ENCODE measurements at places on chromosomes 5 and 9.

GRCh38 chr9:116928884-116929283 lies 241.8 kb downstream of the TRIM32 start:
- no peak for DNase-seq

- DNase-seq = no peak
Observed at GRCh38 chr9:6632516-6633183, 12.9 kb downstream of the GLDC start.

- DNase-seq = no peak
Observed at GRCh38 chr9:27784847-27785713, 211.8 kb upstream of the C9orf72 start.

- no peak for DNase-seq
Observed at GRCh38 chr9:69293156-69293555, 31.9 kb upstream of the ENTREP1 start.

- DNase-seq = no peak
Observed at GRCh38 chr9:36895744-36896260, 138.3 kb downstream of the PAX5 start.

GRCh38 chr5:136886608-136887007 lies 521.3 kb upstream of the TRPC7 start:
- no peak for DNase-seq

GRCh38 chr5:160155017-160155750 lies 35.9 kb upstream of the PWWP2A start:
- DNase-seq = no peak

DNA sequence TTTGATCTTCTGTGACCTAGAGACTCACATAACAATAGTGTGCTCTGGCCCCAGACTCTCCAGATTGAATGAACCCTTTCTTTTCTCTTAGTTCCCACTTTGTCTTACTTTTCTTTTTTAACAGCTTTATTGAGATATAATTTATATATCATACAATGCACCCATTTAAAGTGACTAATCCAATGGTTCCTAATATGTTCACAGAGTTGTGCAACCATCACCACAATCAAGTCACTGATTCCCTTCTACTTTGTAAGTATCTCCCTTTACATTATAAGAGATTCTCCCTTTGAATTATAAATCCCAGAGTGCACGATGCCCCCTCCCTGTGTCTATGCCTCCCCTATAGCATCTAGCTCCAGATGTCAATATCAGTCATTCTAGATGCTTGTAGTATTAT lies 172.4 kb downstream of the HINT1 start:
- no peak for DNase-seq

- no peak for DNase-seq
Observed at GRCh38 chr5:171397190-171397589, 9.5 kb downstream of the NPM1 start.

- DNase-seq = no peak
Observed at GRCh38 chr5:43315263-43315662, 2.1 kb upstream of the HMGCS1 start.

GRCh38 chr5:167049043-167049663 lies 1242.3 kb upstream of the WWC1 start:
- DNase-seq = no peak

- no peak for DNase-seq
Observed at GRCh38 chr9:38687389-38687842, 32.5 kb downstream of the FAM240B start.

DNA sequence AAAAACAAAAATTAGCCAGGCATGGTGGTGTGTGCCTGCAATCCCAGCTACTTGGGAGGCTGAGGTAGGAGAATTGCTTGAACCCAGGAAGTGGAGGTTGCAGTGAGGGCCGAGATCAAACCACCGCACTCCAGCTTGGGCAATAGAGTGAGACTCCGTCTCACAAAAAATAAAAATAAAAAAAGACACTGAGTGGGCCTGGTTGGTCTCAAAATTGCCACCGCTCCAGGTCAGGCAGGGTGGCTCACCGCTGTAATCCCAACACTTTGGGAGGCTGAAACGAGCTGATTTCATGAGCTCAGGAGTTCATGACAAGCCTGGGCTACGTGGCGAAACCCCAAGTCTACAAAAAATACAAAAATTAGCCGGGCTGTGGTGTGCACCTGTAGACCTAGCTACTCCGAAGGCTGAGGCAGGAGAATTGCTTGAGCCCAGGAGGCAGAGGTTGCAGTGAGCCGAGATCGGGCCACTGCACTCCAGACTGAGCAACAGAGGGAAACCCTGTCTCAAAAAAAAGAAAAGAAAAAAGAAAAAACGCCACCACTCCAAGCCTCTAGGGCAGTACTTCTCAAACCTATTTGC lies 1.8 kb downstream of the STK10 start:
- DNase-seq = no peak

DNA sequence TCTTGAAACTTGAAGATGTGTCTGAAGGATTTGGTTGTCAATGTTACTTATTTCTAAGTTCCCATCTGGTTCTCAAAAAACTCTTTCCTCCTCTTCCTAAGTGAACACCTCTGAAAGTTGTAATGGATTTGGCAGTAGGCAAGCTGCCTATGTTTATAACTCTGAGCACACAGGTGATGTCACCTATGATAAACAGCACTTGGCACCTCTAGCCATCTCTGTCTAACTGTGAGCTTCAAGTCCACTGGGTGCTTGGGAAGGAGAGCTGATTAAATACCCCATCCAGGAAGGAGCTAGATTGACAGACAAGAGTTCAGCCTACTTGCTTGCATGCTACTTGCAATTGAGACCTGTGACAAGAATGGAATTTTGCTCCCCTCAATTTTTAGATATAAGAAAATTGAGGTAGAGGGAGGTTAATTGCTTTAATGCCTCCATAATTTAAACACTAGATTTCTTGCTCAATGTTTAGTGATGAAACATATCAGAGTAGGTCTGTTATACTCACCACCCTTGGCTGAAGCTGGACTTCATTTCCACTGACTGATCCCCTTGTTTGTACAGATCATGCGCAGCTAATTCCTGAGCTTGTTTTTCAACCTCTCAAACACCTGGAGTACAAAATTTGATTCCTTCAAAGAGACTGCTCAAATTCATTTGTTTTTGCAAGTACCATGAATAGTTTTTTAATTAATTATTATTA lies 49.9 kb downstream of the PDE4D start:
- DNase-seq = no peak

DNA sequence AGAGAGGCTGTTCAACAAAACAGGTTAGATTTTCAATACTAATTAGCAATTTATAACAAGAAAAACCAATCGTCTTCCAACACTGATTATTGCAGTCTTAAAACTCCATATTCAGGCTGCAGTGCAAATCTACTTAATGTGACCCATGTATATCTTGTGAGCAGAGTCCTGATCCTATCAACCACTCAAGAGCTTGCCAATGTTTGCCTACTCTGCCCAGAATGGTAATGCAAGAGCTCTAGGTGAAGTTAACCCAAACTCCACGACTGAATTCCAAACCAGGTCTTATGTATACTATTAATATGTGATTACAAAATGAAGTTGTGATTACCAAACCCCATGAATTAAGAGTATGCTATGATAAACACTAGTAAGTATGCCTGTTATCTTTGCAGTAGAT lies 17.1 kb downstream of the EFNA5 start:
- DNase-seq = no peak

DNA sequence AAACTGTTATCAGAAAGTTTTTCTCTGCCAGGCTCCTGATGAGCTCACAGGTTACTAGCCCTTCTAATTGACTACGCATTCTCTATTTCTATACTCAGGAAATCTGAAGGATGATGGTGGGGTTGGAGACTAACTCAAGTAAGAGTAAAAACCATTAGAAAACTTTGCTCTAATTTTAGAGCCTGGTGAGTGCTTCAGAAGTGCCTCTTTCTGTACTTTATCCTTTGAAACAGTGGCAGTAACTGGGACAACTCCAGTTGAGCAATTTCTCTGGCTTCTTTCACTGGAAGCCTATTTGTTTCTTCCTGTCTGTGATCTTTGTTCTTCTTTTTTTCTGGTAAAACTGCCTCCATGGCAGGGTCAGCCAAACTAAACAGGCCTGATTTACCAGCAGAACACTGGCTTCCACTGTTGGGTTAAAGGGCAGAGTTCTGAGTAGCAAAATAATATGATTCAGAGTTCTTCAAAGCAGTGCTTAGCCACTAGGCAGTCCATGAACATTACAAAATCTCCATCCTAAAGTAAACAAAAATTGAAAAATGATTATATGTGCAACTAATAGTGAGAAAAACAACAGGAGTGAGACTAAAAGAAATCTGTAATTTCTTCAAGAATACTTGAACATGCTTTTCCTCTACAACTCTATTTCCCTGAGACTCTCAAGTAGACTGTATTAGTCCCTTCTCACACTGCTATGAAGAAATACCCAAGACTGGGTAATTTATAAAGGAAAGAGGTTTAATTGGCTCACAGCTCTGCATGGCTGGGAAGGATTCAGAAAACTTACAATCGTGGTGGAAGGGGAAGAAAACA lies 79.8 kb downstream of the MROH2B start:
- no peak for DNase-seq

DNA sequence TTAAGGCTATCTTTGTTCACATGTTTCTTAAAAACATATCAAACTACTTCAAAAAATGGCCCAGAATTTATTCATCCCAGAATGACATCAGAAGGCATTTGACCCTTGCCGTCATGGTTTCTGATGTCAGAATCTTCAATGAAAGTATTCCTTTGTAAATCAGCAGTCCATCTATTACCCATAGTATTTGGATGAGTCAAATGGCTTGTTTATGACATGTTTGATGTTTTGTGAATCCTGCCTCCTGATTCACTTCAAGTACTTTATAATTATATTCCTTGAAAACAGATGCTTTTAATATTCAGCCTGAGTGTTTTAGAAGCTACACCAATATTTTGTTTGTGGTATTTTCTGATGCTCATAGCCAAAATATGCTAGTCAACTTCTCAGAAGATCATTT lies 200.8 kb upstream of the MEF2C start:
- no peak for DNase-seq
